ENCODE measurements at places on chromosomes 3 and 15. TPM values are rescaled to one million over a fixed set of nuclear protein-coding genes. Genes with fewer than 3 reads are reported as not detected.

DNA sequence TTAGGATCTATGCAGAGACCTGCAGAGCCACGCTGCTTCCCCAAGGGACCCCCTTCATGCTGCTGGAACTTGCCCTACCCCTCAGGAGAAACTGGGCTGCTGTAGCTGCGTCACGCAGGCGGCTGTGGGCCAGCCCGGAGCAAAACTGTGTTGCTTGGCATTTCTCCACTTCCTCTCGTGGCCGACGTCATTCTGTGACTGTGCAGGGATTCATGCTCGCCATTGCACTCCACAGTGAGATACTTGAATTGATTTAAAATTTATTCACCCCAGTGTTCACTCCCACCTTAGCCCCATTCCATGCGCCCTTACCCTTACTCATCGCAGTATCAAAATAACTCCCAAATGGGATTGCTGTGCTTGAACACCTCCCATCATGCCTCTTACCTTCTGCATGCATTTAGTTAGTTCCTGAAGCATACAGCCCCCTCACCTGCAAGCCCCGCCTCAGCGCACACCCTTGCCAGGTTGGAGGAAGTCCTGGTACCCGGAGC lies 45.7 kb downstream of the TMEM44 start:
- no peak for DNase-seq

DNA sequence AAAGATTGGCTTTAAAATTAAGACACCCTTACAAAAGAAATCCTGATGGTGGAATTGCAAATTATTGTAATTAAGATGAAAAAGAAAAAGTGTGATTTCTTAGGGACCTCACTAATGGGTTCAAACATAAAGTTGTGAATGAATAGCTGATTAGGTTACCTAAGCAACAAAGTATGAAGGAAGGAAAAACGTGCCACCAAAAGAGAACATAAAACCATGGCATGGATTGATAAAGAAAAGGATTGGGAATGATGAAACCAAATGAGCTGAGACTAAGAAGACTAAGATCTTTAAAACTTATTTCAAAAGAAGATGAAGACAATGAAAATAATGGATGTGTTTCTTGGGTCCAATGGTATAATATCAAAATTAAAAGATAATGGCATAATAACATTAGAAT lies 32.2 kb upstream of the GUCA1C start:
- no peak for DNase-seq

GRCh38 chr3:30608598-30608947 lies 2.2 kb downstream of the TGFBR2 start:
- no peak for DNase-seq

- DNase-seq = no peak
Measured at GRCh38 chr3:71202848-71203533, 380.5 kb downstream of the FOXP1 start.

GRCh38 chr3:66415867-66416428 lies 84.9 kb downstream of the LRIG1 start:
- no peak for DNase-seq

DNA sequence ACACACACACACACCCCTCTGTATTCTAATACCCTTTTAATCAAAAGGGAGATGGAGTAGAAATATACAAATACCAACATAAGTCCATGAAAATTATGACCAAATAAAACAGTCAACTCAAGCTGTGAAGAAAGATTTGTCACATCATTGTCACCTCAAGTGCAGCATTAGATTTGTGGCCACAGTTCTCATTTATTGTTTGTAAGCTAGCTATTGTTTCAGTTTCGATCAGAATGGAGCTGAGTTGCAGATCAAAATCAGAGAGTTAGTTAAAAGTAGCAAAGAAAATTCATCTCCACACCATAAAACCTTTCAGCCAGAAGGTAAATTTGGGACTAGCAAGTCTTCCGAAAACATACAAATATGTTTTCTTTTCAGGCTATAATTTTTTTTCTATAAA lies 267.7 kb upstream of the LMCD1 start:
- no peak for DNase-seq

DNA sequence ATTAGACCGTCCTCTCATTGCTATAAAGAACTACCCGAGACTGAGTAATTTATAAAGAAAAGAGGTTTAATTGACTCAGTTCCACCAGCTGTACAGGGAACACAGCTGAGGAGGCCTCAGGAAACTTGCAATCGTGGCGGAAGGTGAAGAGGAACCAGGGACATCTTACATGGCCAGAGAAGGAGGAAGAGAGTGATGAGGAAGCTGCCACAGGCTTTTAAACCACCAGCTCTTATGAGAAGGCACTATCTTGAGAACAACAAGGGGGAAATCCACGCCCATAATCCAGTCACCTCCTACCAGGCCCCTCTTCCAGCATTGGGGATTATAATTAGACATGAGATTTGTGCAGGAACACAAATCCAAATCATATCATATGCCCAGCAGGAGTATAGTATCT lies 138.5 kb downstream of the ALCAM start:
- DNase-seq = no peak

DNA sequence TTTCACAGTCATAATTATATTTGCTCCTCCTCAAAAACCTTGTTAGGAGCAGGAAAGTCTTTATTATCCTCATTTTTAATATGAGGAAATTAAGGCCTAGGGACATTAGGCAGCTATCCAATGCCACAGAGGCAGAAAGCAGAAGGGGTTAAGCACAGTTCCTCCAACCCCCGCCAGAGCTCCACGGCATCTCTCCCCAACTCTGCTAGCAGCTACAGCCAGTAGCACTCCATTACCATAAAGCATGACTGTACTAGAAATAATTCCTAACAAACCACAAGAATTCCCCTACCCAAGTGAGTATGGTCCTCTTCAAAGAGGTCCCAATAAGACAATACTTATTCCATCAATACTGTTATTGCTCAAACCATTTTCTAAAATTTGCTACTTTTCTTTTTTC lies 9.8 kb downstream of the HEG1 start:
- no peak for DNase-seq

DNA sequence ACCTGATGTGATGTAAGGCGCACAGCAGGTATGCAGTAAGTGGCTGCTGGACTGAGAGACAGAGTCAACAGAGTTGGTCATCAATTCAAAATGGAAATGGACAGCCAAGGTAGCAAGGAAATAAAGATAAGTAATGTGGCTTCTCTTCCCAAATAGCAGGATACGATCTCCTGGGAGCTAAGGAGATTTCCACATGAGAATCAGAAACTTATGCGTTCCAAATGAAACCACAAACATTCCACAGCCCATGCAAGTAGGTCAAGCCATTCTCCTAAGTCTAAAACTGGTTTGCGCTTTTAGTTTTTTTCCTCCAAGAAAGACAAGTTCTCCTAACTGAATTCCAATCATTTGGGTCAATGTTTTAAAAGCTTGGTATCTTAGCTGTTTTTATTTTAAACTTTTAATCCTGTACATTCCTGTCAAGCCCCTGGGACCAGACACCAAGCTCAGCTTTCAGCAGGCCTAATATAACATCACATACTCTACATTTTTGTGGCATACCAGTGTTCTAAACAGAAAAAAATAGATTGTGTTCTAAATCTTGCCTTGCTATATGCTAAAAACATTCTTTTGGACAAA lies 73.7 kb upstream of the TSPAN3 start:
- no peak for DNase-seq

DNA sequence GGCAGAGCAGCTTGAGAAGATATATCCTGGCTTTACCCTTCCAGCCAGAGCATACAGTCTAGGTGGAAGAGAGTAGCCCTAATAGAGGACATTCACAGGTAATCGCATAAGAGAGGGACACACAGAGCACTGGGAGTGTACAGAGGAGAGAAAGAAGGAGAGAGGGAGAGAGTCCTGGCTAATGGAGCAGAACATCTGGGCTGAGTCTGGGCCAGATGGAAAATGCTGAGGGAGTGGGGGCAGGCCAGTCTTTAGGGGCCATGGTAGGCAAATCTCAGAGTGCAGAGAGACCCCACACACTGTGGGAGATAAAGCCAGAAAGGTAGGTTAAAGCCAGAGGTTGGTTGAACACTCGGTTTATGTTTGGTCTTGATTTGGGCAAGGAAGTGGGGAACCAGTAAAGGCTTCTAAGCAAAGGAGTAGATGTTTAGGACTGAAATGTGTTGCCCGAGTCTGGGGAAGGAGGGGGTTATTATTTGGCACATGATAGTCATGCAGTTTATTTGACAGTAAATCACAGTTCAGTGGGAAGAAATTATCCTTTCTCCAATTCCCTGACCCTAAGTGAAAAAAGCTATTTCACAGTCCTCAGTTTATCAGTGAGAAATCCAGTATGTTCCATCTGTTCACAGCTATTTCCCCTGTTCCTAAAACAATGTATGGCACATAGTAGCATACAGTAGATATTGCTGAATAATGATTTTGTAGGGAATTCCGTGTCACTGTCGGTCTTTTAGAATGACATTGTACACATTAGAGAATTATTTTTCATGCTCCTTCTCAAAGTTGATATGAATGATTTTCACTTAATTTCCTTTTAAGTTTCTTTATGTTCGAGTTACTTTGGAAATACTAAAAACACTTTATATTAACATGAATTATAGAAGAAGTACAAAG lies 45.7 kb downstream of the PDHB start:
- no peak for DNase-seq

GRCh38 chr15:70407955-70408354 lies 310.2 kb upstream of the TLE3 start:
- DNase-seq = no peak

Gene RNU5B-1
- under 0.01 TPM for total RNA-seq

Gene PLSCR5
- not detected for total RNA-seq

Gene WDR72
- total RNA-seq = 0.16 TPM

Gene ALDH1A3
- total RNA-seq = 11.2 TPM

Gene PRSS50
- total RNA-seq = 0.26 TPM
